SJCRH30 (cell line): ENCODE measurements at places on chromosomes 11 and 22. TPM values are rescaled to one million over a fixed set of nuclear protein-coding genes. Genes with fewer than 3 reads are reported as not detected.

DNA sequence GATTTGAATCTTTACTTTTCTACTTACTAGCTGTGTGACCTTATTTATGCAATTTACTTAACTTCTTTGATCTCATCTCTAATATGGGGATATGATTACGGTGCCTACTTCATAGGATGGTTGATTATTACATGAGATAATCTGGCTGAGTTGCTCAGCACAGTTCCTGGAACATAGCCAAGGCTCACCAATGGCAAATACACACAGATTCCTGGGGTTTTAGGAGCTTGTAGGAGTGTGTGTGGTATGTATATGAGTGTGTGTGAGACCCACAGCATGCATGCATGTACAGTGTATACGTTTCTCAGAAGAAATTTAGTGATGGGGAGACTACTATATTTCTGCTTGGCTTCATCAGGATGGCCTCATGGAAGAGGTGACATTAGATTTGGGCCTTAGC, 256.9 kb downstream of the KIRREL3 start:
- H3K4me3 ChIP-seq = no peak overlapping the region
- H3K27me3 ChIP-seq = no peaks in the 10 kb centered on the region
- no peaks in the 10 kb centered on the region for H3K4me1 ChIP-seq
- H3K27ac ChIP-seq = no peak overlapping the region
- H3K36me3 ChIP-seq = no peaks in the 10 kb centered on the region
- no peak for DNase-seq

GRCh38 chr11:94034207-94034606, 13.1 kb downstream of the HEPHL1 start:
- no peaks in the 10 kb centered on the region for H3K4me1 ChIP-seq
- H3K27ac ChIP-seq = no peak overlapping the region
- DNase-seq = no peak
- no peaks in the 10 kb centered on the region for H3K36me3 ChIP-seq
- H3K4me3 ChIP-seq = no peak overlapping the region

DNA sequence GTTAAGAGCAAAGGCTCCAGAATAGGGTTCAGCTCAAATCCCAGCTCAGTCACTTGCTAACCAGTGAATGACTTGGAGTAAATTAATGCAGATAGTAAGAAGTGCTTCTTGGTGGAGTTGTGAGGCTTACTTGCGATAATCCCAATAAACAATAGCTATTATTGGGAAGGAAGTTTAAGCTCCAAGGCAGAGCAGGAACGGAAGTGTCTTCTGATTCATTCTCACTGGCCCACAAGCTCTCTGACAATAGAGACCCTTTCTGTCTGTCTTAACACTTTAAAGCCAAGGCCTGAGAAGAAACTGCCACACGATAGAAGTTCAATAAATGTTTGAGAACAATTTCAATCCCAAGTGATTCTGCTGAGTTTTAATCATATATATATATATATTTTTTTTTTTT, 155.4 kb downstream of the DBX1 start:
- H3K4me1 ChIP-seq = peaks cover 21% of the 10 kb centered on the region
- no peaks in the 10 kb centered on the region for H3K27me3 ChIP-seq
- no peak overlapping the region for H3K27ac ChIP-seq
- no peaks in the 10 kb centered on the region; the same call in none of the 2 replicates for H3K36me3 ChIP-seq
- no peak for DNase-seq

Gene OR6A2
- total RNA-seq = not detected in 2 replicates

- DNase-seq = no peak
- H3K36me3 ChIP-seq = no peaks in the 10 kb centered on the region
- H3K27ac ChIP-seq = no peak overlapping the region
- H3K4me1 ChIP-seq = no peaks in the 10 kb centered on the region
These were observed 36.5 kb downstream of the CTSC start for GRCh38 chr11:88300888-88301487.

GRCh38 chr22:22218302-22218701, 26.3 kb upstream of the VPREB1 start:
- H3K4me3 ChIP-seq = no peak overlapping the region
- no peaks in the 10 kb centered on the region for H3K36me3 ChIP-seq
- no peak overlapping the region for H3K27ac ChIP-seq
- no peaks in the 10 kb centered on the region; the same call in 1 of the 2 replicates for H3K4me1 ChIP-seq
- no peak for DNase-seq

- no peak overlapping the region for H3K27ac ChIP-seq
- H3K27me3 ChIP-seq = no peaks in the 10 kb centered on the region
- H3K4me3 ChIP-seq = no peak overlapping the region
- H3K4me1 ChIP-seq = no peaks in the 10 kb centered on the region; the same call in 1 of the 2 replicates
These were observed 9.1 kb upstream of the SERHL2 start for GRCh38 chr22:42544686-42545085.

GRCh38 chr11:68670208-68670992, 13.9 kb upstream of the GAL start:
- H3K27ac ChIP-seq = no peak overlapping the region
- H3K36me3 ChIP-seq = no peaks in the 10 kb centered on the region
- H3K4me1 ChIP-seq = no peaks in the 10 kb centered on the region

- no peaks in the 10 kb centered on the region for H3K36me3 ChIP-seq
- peaks cover 51% of the 10 kb centered on the region for H3K4me1 ChIP-seq
- peak overlapping the region; percentile 33; the same call in 1 of the 2 replicates for H3K27ac ChIP-seq
- DNase-seq = peak; percentile 78
- H3K27me3 ChIP-seq = no peaks in the 10 kb centered on the region
- H3K4me3 ChIP-seq = no peak overlapping the region
These were observed 32.8 kb downstream of the MS4A2 start for GRCh38 chr11:60121264-60121663.

Gene PTPRCAP
- total RNA-seq = 1.1 TPM in 1 of 2 replicates, not detected in the other

DNA sequence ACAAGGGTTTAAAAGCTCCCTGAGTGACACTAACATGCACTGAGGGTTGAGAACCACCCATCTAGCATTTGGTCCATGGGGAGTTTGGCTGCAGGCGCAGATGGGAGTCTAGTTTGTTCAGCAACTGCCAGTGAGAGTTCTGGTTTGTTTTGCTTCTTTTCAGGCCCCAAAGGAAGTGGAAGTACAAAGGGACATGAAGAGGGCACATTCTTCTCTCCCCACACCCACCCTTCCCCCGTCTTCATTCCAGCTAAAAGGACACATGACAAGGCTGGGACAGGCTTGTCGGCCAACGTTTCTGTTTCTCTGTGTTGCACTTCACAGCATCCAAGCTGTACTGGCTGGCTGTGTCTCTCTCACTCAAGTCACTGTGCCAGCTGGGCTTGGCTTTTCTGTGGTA, 8.2 kb upstream of the ENDOD1 start:
- no peaks in the 10 kb centered on the region for H3K36me3 ChIP-seq
- no peaks in the 10 kb centered on the region for H3K27me3 ChIP-seq
- no peak overlapping the region for H3K4me3 ChIP-seq
- H3K4me1 ChIP-seq = no peaks in the 10 kb centered on the region
- DNase-seq = peak; percentile 7
- no peak overlapping the region for H3K27ac ChIP-seq

Gene SYT7
- 1.1 and 1.3 TPM in 2 replicates for total RNA-seq

GRCh38 chr11:105179542-105180278, 40.1 kb upstream of the CARD18 start:
- H3K36me3 ChIP-seq = no peaks in the 10 kb centered on the region
- H3K4me1 ChIP-seq = no peaks in the 10 kb centered on the region
- no peak for DNase-seq
- no peak overlapping the region for H3K27ac ChIP-seq
- no peak overlapping the region for H3K4me3 ChIP-seq

Gene GPHA2
- not detected in 2 replicates for total RNA-seq

Gene L3MBTL2
- total RNA-seq = 21.6 and 22.5 TPM in 2 replicates

GRCh38 chr11:132650969-132651720, 881.2 kb downstream of the OPCML start:
- H3K27me3 ChIP-seq = no peaks in the 10 kb centered on the region
- H3K4me1 ChIP-seq = no peaks in the 10 kb centered on the region
- no peaks in the 10 kb centered on the region for H3K36me3 ChIP-seq
- no peak overlapping the region for H3K27ac ChIP-seq
- DNase-seq = peak; percentile 1

GRCh38 chr11:35484435-35484834, 41.0 kb downstream of the PAMR1 start:
- no peak overlapping the region for H3K27ac ChIP-seq
- H3K4me1 ChIP-seq = no peaks in the 10 kb centered on the region
- no peak overlapping the region for H3K4me3 ChIP-seq
- no peak for DNase-seq

- H3K27me3 ChIP-seq = no peaks in the 10 kb centered on the region
- peak; percentile 74 for DNase-seq
- no peaks in the 10 kb centered on the region for H3K36me3 ChIP-seq
- H3K27ac ChIP-seq = peak overlapping the region; percentile 89
- H3K4me3 ChIP-seq = no peak overlapping the region
These were observed 17.0 kb downstream of the MOGAT2 start for GRCh38 chr11:75734491-75735180.

GRCh38 chr22:46415776-46416519, 80.4 kb downstream of the TRMU start:
- H3K4me3 ChIP-seq = no peak overlapping the region
- no peaks in the 10 kb centered on the region for H3K4me1 ChIP-seq
- DNase-seq = no peak
- H3K27ac ChIP-seq = no peak overlapping the region
- H3K27me3 ChIP-seq = peaks cover 8% of the 10 kb centered on the region; the same call in 1 of the 2 replicates

GRCh38 chr22:20271114-20271994, 3.2 kb upstream of the RTN4R start:
- no peaks in the 10 kb centered on the region for H3K4me1 ChIP-seq
- no peak overlapping the region for H3K27ac ChIP-seq
- H3K4me3 ChIP-seq = no peak overlapping the region
- H3K27me3 ChIP-seq = 0 out of 2 replicates have a peak, but pooled peaks cover 4% of the 10 kb centered on the region
- no peaks in the 10 kb centered on the region for H3K36me3 ChIP-seq

DNA sequence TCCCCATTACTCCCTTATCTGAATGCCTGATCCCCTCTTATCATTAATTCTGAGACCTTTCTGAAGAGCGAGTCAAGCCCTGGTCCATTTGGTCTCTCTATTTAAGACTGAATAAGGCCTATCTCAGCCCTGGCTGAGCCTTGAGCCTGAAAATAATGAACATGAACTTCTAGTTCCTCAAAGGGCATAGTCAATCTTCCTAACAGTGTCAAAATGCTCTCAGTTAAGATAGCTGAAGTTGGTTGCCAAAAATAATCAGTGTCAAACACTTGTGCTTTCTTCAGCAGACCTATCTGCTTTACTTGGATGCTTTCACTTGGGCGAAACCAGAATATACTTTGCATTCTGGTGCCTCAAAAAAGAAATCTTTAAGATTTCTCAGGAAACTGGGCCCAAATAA, 42.6 kb upstream of the PPP2R1B start:
- H3K4me1 ChIP-seq = no peaks in the 10 kb centered on the region
- no peak for DNase-seq
- no peaks in the 10 kb centered on the region for H3K27me3 ChIP-seq
- no peaks in the 10 kb centered on the region for H3K36me3 ChIP-seq

DNA sequence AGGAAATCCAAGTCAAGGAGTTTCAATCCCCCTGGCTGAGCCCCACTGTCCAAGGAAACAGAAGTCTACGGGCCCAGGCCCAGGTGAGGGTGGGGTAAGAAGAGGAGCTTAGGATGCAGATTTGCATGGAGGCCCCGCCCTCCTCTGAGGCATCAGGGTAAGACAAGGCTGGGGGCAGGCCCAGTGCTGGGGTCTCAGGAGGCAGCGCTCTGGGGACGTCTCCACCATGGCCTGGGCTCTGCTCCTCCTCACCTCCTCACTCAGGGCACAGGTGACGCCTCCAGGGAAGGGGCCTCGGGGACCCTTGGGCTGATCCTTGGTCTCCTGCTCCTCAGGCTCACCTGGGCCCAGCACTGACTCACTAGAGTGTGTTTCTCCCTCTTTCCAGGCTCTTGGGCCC, 31.3 kb upstream of the IGLL5 start:
- H3K27ac ChIP-seq = no peak overlapping the region
- DNase-seq = no peak
- H3K4me1 ChIP-seq = peaks cover 22% of the 10 kb centered on the region
- H3K27me3 ChIP-seq = no peaks in the 10 kb centered on the region
- no peak overlapping the region for H3K4me3 ChIP-seq
